ENCODE measurements at places on chromosomes 13 and 19.

DNA sequence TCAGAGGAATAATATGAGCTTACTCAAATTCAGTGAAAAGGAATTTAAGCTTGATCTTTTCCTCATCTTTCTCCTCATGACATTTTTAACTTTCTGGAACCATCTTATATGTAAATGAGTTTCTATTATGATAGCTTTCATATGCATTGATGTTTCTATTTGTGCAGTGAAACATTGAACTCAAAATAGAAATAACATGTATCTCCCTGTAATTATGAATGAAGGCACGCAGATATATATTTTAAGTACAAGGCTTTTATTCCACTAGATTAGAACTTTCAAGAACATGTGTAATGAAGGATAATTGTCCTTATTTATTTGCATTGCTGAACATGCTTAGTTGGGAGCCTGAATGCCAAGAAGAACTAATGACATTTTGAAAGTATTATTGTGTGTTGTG, 1391.7 kb upstream of the MIR17HG start:
- DNase-seq = no peak
- no peak overlapping the region for H3K4me3 ChIP-seq
- H3K4me1 ChIP-seq = no peaks in the 10 kb centered on the region
- no peak overlapping the region for H3K27ac ChIP-seq
- H3K27me3 ChIP-seq = no peaks in the 10 kb centered on the region

DNA sequence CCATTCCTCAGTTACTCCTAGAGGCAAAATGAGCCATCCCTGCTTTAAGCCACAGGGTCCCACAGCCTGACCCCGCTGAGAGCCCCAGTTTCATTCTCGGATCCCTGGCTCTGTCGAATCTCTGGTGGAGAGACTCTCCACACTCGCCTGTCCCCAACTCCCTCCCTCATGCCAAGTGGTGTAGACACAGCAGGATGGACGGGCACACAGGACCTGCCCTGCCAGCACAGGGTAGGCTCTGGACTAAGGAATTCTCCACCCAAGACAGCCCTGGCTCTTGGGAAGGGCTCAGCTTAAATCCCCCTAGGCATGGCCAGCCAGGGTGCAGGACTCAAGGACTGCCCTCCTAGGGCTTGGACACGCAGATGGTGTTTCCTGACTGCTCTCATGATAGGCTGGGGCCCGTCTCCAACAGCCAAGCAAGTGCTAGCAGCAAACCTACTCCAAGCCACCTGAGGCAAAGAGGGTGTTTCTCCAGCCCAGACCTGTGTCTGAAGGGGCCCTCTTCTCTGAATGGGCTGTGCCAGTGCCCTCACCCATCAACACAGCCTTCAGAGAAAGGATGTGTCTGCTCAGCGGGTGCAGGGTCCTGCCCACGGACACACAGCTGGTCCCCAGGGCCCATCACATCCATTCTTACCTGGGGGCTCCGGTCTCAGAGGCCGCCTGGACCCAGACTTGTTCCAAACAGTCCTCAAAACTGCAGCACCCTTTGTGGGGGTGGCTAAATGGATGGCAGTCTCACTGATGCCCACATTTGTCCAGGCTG, 65.3 kb downstream of the PEPD start:
- H3K27me3 ChIP-seq = no peaks in the 10 kb centered on the region
- no peaks in the 10 kb centered on the region for H3K36me3 ChIP-seq
- H3K27ac ChIP-seq = no peak overlapping the region
- no peak overlapping the region for H3K4me3 ChIP-seq
- no peaks in the 10 kb centered on the region for H3K4me1 ChIP-seq
- peak; percentile 36 for DNase-seq

GRCh38 chr19:13885826-13886365, 9.0 kb downstream of the NANOS3 start:
- H3K27ac ChIP-seq = no peak overlapping the region
- no peak overlapping the region for H3K4me3 ChIP-seq
- no peaks in the 10 kb centered on the region for H3K36me3 ChIP-seq
- H3K4me1 ChIP-seq = peaks cover 12% of the 10 kb centered on the region

- no peaks in the 10 kb centered on the region for H3K27me3 ChIP-seq
- no peaks in the 10 kb centered on the region for H3K4me1 ChIP-seq
- no peaks in the 10 kb centered on the region for H3K36me3 ChIP-seq
- H3K27ac ChIP-seq = no peak overlapping the region
- DNase-seq = no peak
Measured at GRCh38 chr13:55000043-55000442, 1971.4 kb downstream of the OLFM4 start.

- H3K4me3 ChIP-seq = no peak overlapping the region
- H3K4me1 ChIP-seq = peaks cover 6% of the 10 kb centered on the region
- no peak for DNase-seq
- H3K27ac ChIP-seq = peak overlapping the region; percentile 72
- H3K27me3 ChIP-seq = peaks cover 46% of the 10 kb centered on the region
Measured at GRCh38 chr19:10006752-10007323, 3.5 kb downstream of the COL5A3 start.

GRCh38 chr19:56983171-56983570, 136.6 kb upstream of the USP29 start:
- no peak overlapping the region for H3K4me3 ChIP-seq
- H3K27me3 ChIP-seq = no peaks in the 10 kb centered on the region
- no peak for DNase-seq
- no peaks in the 10 kb centered on the region for H3K36me3 ChIP-seq

DNA sequence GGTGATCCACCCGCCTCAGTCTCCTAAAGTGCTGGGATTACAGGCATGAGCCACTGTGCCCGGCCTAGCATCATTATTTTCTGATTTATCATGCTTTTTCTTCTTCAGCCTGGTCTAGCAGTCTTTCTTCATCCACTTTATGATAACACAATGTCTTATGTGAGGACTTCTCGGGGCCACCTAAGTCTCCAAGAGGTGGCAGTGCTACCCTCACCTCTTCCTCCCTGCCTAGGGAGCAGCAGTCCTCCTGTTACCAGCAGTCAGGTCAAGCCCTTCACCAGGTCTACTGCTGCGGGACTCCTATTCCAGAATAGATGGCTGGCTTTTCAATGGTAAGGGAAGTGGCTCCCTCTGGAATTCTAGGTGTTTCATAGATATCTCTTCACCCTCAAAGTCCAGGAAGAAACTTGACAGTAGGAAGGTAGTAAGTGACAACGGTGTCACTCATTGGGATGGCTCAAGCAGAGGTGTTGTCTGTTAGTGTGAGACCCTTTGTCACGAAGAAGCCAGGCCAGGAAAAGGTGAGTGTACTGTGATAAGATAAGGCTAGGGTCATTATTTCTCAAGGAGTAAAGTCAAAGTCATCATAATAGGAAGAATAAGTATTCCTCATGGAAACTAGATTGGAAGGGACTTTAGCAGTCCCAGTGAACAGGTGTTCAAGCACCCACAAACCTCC, 164.0 kb downstream of the KLF5 start:
- no peak overlapping the region for H3K27ac ChIP-seq
- no peak for DNase-seq
- no peaks in the 10 kb centered on the region for H3K4me1 ChIP-seq
- no peak overlapping the region for H3K4me3 ChIP-seq

GRCh38 chr13:28245465-28245864, 107.1 kb downstream of the PAN3 start:
- no peak overlapping the region for H3K27ac ChIP-seq
- no peaks in the 10 kb centered on the region for H3K4me1 ChIP-seq
- no peak overlapping the region for H3K4me3 ChIP-seq

DNA sequence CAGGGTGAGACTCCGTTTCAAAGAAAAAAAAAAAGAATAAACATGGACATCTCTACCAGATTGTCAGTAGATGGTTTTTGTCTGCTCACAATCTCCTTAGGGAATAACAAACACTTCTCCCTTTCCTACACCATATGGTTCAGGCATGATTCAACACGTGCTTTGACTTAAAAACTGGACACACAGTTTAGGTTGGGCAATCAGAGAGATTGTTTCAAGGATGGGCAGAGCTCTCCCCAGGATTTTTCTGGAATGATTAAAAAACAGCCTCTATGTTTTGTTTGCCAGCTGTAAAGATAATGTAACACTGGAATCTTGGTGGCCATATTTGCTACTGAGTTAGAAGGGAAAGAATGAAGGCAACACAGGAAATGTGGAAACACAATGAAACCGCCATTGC, 150.1 kb upstream of the TSC22D1 start:
- no peaks in the 10 kb centered on the region for H3K27me3 ChIP-seq
- H3K36me3 ChIP-seq = no peaks in the 10 kb centered on the region
- no peak overlapping the region for H3K27ac ChIP-seq
- no peak for DNase-seq

DNA sequence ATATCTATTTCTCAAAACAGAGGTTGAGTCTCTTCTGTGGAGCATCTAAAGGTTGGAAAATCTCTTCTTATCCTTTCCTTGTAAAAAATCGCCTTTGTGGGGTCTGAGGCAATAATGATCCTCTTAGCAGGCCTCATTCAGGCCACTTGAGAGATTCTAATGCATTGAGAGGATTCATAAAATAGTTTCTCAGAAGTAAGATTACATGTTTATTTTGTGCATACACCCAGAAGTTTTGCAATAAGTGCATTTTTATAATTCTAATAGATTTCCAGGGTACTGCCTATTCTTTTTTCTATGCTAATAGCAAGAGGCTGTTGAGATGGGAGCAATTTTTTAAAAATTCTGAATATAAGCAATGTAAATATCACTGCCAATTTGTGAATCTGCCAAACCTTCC, 342.2 kb upstream of the KLF12 start:
- H3K4me3 ChIP-seq = no peak overlapping the region
- no peaks in the 10 kb centered on the region for H3K27me3 ChIP-seq
- H3K27ac ChIP-seq = no peak overlapping the region
- H3K4me1 ChIP-seq = no peaks in the 10 kb centered on the region
- H3K36me3 ChIP-seq = no peaks in the 10 kb centered on the region
- no peak for DNase-seq

DNA sequence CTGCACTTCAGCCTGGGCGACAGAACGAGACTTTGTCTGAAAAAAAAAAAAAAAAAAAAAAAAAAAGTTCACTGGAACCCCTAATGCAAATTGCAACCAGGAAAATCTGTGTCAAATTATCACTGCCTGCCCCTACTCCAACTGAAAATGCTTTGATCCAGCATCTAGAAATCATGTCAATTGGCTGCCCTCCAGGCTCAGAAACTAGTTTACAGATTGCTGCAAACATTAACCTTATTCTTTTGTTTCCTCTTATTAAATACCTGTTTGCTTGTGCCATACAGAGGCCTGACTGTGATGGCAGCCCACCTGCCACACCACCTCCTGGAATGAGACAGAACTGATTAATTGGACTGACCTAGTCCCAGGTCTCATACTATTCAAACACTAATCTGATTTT, 18.6 kb upstream of the AKT2 start:
- no peak overlapping the region for H3K4me3 ChIP-seq
- no peaks in the 10 kb centered on the region for H3K36me3 ChIP-seq
- no peaks in the 10 kb centered on the region for H3K4me1 ChIP-seq
- H3K27me3 ChIP-seq = no peaks in the 10 kb centered on the region

- no peak overlapping the region for H3K4me3 ChIP-seq
- peaks cover 54% of the 10 kb centered on the region for H3K36me3 ChIP-seq
- H3K27me3 ChIP-seq = no peaks in the 10 kb centered on the region
- H3K27ac ChIP-seq = no peak overlapping the region
- no peak for DNase-seq
- H3K4me1 ChIP-seq = peaks cover 23% of the 10 kb centered on the region
Measured at GRCh38 chr19:49855277-49855675, 4.3 kb downstream of the PTOV1 start.

DNA sequence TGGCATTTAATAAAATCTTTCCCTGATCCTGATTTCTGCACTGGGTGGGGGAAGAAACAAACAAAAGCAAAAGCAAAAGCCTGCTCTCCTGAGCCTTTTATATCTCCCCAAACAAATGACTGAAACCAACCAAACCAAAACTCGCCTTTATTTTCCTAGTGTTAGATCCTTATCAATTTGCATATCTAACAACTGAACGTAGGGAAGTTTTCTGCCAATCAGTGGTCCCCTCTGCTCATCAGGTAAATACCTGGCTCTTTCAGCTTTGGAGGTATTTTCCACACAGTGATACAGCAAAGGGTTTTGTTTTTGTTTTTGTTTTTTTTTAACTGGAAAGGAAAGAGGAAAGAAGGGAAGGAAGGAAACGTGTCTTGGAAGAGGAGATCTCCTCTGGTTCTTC, 3.3 kb downstream of the AMER2 start:
- H3K27ac ChIP-seq = no peak overlapping the region
- peaks cover 53% of the 10 kb centered on the region for H3K27me3 ChIP-seq
- no peaks in the 10 kb centered on the region for H3K4me1 ChIP-seq

DNA sequence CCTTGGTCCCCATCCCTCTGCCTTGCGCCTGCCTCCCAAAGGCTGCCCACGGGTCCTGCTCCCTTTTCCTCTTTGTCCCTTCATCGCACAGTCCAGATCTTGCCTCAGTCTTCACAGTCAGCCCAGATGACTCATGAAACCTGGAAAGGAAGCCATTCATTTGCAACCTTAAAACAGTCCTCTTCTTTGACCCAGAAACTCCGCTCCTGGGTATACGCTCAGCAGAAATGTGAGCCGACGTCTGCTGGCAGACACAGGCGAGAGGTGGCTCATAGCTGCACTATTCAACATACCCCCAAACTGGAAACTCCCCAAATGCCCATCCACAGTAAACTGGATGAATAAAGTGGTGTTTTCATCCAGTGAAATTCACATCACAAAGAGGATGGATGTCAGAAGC, 13.6 kb upstream of the PEPD start:
- H3K27me3 ChIP-seq = peaks cover 21% of the 10 kb centered on the region
- no peak overlapping the region for H3K4me3 ChIP-seq
- DNase-seq = no peak
- no peak overlapping the region for H3K27ac ChIP-seq

DNA sequence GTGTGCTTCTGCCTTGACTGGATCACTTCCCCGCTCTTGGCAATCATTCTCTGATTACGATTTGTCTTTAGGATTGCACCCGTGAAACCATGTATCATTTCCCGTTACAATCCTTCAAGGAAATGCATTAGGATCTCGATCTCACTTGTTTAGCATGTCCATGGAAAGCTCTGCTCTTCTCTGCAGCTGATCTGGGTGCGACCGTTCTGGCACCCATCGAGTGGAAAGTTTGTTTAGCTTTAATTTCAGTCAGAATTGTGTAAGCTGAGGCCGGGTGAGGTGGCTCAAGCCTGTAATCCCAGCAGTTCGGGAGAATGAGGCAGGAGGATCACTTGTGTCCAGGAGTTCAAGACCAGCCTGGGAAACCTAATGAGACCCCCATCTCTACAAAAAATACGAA, 30.9 kb downstream of the NUMBL start:
- no peaks in the 10 kb centered on the region for H3K27me3 ChIP-seq
- H3K36me3 ChIP-seq = no peaks in the 10 kb centered on the region
- no peak overlapping the region for H3K4me3 ChIP-seq
- no peak for DNase-seq
- no peak overlapping the region for H3K27ac ChIP-seq

DNA sequence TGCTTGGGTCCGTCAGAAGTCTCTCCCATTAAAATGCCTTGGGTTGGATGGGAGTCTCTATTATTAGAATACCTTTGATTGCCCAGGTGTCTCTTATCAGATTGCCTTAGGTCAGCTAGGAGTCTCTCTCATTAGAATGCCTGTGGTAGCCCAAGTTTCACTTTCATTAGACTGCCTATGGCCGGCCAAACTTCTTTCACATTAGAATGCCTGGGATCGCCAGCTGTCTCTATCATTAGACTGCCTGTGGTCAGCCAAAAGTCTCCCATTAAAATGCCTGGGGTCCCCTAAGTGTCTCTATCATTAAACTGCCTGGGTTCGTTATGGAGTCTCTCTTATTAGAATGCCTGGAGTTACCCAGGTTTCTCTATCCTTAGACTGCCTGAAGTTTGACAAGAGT, 1476.7 kb downstream of the UQCRFS1 start:
- H3K36me3 ChIP-seq = no peaks in the 10 kb centered on the region
- no peak overlapping the region for H3K4me3 ChIP-seq
- no peak for DNase-seq
- no peak overlapping the region for H3K27ac ChIP-seq

- H3K27me3 ChIP-seq = no peaks in the 10 kb centered on the region
- DNase-seq = no peak
- peaks cover 70% of the 10 kb centered on the region for H3K4me1 ChIP-seq
Measured at GRCh38 chr19:799076-799881, 2.0 kb downstream of the PTBP1 start.
